ENCODE measurements at places on chromosomes 11 and 22.

DNA sequence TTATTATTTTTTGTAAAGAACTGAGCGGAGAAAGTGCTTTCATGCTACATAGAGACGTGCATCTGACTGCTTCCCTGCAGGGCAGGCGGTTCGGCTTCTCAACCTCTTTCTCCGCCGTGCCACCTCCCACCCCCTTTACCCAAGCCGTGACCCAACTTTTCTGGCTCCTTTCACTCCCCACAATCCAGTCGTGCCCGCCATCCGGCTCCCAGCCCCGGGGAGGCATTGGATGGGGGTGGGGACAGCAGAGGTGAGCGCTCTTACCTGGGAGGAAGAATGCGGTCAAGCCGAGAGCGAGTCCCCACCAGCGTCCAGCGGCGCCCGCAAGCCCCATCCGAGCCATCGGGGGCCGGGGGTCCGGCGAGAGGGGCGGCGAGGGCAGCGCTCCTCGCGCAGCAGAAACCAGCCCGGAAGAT is 781 bp downstream of the NECTIN1 start:
- peak; percentile 54 for DNase-seq

GRCh38 chr11:10091314-10092045 is 202.5 kb downstream of the SBF2 start:
- no peak for DNase-seq

- DNase-seq = no peak
Observed at GRCh38 chr11:13249992-13250391, 27.6 kb upstream of the BMAL1 start.

DNA sequence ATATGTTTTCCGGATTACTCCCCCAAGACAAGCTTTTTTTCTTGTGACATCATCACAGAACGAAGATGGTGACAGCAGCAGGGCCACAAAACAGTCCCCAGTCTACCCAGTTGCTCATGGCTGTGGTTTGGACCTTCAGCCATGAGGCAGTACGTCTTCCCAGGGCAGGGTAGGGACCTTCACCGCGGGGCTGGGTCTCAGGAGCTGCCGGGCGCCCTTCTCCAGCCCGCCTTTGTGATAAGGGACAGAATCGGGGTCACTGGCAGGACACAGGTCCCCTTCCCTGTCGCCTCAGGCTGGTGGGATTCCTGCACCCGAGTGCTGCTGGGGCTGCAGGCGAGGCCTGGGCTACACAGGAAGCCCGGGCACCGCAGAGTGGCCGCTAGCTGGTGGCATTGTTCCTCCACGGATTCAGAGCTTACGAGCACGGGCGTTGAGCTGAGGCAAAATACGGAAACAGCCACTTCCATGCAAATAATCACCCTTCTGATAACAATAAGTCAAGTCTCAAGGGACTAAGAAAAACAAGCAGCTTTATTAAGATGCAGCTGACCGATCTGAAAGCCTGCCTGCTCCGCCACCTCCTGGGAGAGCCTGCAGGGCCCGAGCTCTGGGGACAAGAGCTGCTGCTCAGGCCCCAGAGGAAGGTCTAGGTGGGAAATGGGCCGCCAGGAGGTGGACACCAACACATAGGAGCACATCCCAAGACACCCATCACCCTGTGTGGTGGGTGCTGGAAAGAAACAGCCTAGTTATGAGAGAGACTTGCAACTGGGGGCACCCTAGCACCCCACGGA is 12.3 kb downstream of the TBX1 start:
- no peak for DNase-seq

DNA sequence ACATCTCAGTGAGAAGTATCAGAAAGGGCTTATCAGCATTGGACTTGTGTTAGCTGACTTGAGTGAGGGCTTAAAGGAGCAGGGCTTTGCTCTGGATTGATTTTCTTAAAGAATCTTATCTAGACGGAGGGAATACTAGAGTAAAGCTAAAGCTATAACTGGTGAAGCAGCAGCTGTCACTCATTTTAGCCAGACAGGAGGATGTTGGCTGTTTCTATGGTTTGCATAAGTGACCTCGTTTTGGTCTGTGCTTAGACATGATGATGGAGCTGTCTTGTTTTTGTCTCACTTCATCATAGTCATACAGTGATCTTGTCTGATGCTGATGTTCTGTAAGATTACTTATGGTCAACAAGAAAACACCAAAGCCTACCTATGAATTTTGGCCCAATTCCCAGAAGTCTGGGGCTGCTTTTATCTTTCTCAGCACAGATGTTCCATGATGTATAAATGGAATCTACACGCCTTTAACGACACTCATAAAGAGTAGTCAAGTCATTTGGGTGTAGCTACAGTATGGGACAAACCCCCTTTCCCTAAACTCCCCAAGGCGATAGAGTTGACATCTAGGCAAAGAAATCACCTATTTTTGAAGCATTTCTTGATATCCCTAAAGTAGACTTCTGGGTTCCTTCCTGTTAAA is 77.5 kb upstream of the UCP3 start:
- no peak for DNase-seq

DNA sequence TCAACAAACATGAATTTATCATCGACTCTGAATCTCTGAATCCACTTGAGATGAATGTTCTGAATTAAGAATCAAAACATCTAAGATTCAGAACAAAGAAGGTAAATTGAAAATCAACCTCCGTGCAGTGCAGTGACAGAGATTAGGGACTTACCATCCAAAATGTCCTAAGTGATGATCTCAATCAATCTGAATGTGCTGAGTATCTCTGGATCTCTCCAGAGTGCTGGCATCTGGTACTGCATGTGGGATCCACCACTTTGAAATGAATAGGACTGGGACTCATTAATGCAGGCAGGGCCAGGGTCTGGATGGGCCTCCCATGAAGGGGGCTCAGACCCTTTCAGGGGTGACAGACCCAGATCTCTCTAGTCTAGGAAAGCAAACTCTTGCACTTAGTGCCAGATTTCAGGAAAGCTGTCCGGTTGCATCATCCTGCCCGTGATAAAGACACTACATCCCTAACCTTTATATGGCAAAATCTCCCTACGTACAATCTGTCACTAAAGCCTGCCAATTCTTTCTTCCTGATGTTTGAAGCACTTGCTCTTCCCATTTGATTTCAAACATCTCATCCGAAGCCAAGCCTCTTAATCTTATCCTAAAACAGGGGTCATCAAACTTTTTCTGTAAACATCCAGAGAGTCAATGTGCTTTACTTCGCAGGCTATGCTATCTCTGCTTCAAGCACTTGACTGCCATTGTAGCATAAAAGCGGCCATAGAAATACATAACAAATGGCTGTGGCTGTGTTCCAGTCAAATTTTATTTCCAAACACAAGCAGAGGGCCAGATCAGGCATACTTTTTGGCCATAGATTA is 263.3 kb downstream of the LARGE1 start:
- DNase-seq = peak; percentile 11

- no peak for DNase-seq
Observed at GRCh38 chr11:14789879-14790484, 102.0 kb downstream of the CYP2R1 start.

GRCh38 chr11:63212742-63213141 is 30.7 kb downstream of the SLC22A25 start:
- peak; percentile 8 for DNase-seq

GRCh38 chr11:30406978-30407762 is 84.3 kb downstream of the ARL14EP start:
- no peak for DNase-seq

DNA sequence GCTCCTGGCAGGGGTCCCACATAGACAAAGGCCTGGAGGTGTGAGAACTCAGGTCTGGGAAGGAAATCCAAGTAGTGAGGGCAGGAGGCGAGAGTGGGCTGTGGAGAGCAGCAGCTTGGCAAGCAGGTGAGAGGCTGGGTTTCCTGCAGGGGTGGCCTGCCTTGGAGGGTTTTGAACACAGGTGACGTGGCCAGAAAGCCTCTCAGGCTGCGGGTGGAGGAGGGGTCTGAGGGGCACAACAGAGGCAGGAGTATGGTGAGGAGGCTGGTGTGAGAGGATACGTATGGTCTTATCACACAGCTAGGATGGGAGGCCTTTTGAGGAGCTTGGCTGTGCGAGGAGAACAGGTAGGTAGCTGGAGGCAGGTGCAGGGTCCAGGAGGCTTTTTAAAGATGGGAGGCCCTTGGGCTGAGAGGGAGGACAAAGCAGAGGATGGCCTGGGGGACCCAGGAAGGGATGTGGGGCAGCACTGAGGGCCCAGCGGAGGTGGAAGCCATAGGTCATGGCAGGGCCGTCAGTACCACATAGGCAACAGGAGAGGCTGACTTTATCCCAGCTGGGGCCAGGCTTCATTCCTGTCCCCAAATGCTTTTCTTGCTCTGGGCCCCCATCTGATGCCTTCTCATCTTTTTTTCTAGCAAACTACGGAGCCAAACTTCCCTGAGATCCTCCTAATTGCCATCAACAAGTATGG is 84.4 kb downstream of the MYO7A start:
- DNase-seq = peak; percentile 2

DNA sequence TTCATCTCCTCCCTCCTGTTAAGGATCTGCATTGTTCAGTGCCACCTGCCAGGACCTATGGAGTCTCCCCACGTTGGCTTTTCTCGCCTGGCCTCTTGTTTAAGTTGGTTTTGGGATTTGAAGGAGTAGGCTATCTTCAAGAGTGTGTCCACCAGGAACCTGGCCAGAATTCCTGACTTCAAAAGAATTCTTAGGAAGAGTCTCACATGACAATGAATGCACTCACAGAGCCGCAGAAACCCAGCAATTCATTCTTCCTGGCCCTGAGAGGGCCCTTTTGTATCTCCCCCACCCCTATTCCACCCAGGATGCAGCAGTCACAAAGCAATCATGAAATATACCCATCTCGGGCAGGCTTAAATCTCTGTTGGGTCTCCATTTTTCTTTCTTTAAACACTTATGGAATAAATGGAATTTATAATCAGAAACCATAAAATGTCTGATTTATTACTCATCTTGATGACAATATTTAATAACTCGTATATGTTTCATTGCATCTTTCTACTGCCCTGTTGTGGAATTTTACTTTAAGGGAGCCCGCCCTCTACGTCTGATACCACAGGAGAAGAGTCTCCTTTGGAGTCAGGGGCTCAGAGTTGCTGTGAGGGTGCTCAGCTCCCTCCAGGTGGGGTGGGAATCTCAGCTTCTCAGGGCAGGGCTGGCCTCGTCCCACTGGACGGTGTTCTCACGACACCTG is 507.0 kb downstream of the NTM start:
- DNase-seq = no peak

DNA sequence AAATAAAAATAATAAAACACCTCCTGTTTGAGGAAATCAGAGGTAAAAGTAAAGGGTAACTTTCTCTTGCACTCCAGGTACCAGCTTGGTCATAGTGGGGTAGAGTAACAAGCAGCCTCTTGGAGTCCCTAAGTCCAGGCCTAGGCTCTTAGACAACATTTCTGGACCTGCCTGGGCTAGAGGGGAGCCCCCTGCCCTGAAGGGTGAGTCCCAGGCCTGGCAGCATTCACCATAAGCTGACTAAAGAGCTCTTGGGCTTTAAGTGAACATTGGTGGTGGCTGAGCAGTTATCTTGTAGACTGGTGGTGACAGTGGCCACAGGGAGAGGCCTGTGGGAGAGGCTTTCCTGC is 18.6 kb upstream of the OR56A3 start:
- no peak for DNase-seq

DNA sequence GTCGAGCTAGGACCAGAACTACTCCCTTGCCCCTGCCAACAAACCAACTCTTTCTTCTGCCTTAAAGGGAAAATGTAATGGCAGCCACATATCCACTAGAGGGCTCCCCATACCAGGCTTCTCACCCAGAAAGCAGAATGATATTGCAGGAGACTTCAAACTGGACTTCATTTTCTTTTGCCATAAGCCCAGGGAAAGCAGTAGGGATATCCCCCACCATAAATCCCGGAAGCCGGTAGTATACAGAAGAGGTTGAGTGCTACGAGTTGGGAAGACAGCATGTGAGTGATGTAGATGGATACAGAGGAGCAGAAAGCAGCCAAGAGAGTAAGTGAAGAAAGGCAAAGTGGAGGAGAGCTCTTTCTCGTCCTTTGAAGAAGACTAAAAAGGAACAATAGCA is 12.1 kb downstream of the PLAAT5 start:
- DNase-seq = peak; percentile 73

GRCh38 chr11:31617246-31617645 is 107.7 kb downstream of the ELP4 start:
- no peak for DNase-seq

DNA sequence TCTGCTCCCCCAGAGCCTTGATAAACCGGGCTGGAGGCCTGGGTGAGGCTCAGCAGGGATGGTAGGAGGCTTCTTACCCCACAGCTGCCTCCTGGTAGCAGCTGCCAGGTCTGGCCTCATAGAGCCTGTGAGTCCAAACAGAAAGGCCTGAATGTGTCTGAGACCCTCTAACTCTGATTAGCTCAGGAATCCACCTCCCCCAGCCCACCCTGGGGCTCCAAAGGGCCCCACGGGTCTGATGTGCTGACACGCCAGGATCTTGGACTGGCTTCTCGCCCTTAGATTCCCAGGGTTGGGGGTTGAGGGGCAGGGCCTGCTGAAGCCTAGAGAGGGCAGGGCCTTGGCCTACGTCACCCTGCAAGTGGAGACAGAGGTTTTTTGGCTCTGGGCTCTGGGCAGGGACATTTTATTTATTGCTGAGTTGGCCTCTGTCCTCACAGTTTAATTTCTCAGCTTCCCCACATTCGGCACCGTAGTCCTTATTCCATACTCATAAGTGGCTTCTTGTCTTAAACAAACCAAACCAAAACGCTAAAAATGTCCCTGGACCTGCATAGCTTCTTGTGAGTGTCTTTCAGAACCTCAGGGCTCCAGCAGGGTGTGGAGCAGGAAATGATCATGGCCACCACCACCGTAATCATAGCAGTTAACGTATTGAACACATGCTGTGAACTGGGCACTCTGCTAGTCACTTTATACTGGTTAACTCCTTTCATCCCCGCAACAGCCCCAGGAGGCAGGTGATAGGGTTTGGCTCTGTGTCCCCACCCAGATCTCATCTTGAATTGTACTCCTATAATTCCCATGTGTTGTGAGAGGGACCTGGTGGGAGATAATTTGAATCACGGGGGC is 25.1 kb downstream of the KIAA1671 start:
- DNase-seq = no peak

- no peak for DNase-seq
Observed at GRCh38 chr11:46348566-46349401, 1.5 kb downstream of the DGKZ start.

- no peak for DNase-seq
Observed at GRCh38 chr22:50260434-50260800, 1.1 kb downstream of the MAPK12 start.

- no peak for DNase-seq
Observed at GRCh38 chr22:22479999-22480532, 28.5 kb downstream of the ZNF280B start.

DNA sequence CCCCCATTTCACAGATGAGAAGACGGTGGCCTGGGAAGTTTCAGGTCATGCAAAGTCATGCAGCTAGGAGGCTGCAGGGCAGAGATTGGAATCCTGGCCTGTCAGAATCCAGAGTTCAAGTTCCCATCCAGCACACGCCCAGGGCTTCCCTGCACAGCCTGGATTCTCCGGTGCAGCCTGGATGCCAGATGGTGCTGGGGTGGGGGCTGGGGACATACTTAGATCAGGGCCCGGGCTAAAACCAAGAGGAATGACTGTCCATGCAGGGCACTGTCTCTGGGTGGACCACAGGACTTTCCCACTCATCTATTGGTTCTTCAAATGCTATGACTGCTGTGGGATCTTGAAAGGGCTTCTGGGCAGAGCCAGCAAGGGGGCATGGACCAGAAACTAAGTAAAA is 24.6 kb downstream of the LMO1 start:
- DNase-seq = no peak
